ENCODE measurements at places on chromosomes 6 and 20.

DNA sequence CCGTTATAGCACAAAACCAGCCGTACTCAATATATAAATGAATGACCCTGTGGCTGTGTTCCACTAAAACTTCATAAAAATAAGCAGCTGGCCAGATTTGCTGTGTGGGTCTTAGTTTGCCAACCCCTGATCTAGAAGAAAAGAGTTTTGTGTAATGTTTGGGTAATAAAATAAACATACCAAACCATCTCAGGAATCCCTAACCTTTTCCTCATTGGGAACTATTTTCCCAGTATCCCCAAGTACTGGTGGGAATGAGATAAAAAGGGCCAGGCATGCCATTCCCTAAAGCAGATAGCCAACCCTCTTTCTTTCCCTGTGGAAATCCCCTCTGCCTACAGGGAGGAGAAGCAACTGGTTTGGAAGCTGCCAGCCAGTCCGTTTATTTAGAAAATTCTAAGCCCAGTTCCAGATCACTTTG, 169.1 kb upstream of the AKAP12 start:
- DNase-seq, result no peak

DNA sequence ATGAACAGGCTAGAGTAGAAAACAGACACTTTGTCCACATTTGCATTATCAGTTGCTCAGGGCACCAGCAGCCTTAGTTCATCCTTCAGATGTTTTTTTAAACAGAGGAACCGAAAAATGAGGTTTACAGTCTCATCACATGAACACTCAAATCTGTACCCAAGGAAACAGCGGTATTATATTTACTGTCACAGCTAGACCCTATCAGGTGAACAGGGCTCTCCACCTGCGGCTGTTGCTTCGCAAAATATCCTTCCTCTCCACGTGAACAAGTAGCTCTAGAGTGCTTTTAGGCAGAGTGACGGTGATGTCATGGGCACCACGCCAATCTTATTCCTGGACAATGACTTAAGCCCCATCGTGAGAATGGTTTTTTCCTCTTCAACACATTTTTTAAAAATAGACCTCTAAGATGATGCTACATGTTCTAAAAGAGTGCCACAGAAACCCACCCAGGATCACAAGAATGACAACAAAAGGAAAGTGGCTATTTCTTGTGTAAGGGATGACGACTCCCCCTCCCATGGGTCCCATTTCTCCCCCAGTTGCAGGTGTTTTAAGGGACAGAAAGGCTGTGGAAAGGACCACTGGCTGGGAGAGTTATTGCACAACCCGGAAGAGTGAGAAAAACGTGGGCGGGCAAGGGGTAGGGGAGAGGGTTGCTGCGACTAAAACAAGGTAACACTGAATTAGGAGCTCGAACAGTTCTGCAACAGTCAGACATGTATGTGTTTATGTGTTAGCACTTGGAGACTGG, 77.7 kb downstream of the EFHC1 start:
- no peak for DNase-seq

GRCh38 chr6:21263531-21264287, 329.8 kb upstream of the SOX4 start:
- peak; percentile 21 for DNase-seq

GRCh38 chr20:58851221-58851968, 693 bp upstream of the GNAS-AS1 start:
- no peak for DNase-seq

- DNase-seq, result no peak
Measured at GRCh38 chr6:137372532-137372931, 121.7 kb downstream of the OLIG3 start.

DNA sequence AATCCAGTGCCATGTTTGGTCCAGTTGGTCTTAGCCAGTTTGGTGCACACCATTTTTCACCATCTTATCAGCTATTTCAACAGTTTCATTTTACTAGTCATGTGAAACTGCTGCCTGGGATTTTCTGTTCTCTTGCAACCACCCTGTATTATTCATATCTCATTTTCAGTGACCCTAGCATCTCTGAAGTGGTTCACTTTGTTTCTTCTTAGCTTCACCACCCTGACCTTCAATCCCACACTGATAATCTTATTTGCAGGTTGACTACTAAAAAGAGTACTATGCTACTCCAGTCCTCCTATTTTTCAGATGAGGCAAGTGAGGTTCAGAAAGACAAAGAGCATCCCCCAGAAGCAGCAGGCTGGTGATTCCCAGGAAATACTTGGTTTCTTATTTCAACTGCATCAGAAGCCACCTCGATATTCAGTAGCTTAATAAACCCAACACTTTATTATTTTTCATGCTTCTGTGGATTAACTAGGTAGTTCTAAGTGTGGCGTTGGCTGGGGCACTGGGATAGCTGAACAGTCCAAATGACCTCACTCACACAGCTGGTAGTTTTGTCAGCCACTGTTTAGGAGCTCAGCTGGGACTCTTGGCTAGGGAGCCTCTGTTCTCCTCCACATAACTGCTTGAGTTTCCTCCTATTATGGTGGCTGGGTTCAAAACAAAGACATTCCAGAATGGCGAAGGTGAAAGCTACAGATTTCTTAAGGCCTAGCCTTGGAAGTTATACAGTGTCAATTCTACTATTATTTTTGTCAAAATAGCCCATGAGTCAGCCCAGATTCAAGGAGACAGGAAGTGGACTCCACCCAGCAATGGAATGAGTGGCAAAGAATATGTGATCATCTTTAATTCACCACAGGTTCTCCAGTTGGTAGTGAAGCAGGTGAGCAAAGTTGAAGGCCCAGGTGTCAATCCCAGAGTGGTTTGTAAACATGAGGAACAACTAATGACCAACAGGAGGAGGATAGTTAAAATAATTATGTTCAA, 40.6 kb downstream of the BPIFB4 start:
- no peak for DNase-seq

- no peak for DNase-seq
Measured at GRCh38 chr20:63854766-63855362, 6.4 kb upstream of the ABHD16B start.

DNA sequence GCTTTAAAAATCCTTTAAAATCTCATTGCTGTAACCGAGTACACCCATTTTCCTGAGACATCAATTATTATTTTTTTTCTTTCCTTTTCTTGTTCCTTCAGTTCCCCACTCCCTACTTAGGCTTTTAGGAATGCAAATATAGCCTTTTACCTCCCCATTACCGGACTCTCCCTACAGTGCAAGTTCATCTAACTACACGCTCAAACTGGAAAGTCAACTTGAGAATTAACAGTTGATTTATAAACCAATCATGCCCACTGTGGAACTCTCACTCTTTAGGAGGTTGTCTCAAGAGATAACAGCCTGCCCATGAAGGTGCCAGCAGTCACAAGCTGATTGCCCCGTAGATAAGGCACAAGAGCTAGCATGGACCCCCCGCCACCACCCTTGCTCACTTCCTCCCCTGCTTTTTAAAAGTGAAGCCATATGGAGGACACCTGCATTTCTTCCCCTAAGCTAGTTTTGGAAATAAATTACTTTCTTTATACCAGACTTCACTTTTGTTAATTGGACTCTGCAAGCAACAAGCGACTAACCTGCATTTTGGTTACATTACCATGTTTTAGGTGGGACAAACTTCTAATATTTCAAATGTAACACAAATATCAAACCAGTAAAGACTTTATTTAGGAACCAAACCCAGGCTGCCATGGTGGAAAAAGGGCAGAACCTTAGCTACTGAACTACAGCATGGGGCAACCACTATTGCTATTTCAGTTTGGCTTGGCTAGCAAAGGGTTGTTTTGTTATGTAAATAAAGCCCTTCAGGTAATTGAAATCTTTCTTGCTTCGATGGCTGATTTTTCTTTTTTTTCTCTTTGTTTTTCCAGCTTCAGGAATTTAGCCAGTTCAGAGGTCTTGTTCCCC, 34.9 kb downstream of the UBD start:
- no peak for DNase-seq

- no peak for DNase-seq
Measured at GRCh38 chr6:54846857-54847674, 495 bp downstream of the FAM83B start.

GRCh38 chr6:90375681-90376439, 79.2 kb upstream of the BACH2 start:
- DNase-seq, result peak; percentile 76

DNA sequence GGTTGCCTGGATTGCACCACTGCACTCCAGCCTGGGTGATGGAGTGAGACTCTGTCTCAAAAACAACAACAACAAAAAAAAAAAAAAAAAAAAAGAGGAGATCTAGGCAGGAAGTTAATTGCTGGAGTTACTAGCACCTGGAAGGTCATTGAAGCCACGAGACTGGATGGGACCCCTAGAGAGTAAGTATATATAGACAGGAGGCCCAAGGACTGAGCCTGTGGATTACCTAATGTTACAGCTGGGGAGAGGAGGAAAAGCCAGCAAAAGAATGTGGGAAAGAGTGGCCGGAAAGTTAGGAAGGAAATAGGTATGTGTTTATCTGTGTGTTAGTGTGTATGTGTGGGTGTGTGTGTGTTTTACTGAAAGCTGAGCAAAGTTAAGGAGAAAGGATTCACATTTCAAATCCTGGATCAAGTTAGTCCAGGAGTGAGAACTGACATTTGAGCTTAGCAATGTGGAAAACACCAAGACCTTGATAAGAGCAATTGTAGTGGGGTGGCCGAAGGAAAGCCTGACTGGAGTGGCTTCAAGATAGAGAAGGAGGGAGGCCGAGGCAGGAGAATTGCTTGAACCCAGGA, 38.4 kb downstream of the ANKRD6 start:
- no peak for DNase-seq

- DNase-seq, result no peak
Measured at GRCh38 chr6:142331601-142332000, 29.8 kb downstream of the ADGRG6 start.

DNA sequence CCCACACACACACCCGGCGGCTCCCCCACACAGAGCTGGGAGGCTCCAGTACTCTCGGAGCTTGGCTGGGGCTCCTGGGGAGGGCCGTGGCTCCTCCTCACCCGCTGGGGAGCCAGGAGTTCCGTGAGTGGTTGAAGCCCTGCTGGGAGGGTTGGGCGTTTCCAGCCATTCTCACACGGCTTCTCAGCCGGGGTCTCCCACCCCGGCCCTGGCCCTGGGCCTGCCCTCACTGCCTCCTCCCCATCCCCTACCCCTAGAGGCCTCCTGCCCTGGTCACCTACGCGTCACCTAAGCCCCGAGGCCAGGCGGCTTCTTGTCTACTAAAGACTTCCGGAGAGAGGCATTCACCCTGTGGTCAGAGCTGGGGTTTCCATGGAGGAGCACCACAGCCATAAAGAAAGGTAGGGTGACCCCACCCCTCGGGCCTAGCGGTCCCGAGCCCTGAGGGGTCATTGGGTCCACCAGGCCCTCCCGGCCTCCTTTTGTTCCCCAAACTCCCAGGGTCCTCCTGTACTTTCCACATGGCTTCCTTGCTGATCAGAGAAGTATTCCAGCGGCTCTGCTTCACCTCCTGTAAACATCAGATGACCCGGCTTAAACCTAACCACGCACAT, 99.3 kb downstream of the TTLL2 start:
- no peak for DNase-seq

DNA sequence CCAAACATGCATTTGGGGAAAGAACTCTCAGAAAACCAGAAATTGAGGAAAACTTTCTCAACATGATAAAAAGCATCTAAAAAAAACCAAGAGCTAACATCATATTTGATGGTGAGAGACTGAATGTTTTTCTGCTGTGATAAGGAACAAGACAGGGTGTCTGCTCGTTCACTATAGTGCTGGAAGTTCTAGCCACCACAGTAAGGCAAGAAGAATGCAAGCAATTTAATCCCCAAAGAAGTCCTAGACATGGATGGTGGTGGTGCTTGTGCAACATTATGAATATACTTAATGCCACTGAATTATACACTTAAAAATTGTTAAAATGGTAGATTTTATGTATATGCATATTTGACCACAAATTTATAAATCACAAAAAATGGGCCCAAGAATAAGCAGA, 53.4 kb downstream of the LYRM2 start:
- no peak for DNase-seq

- no peak for DNase-seq
Measured at GRCh38 chr6:115750292-115750691, 310.4 kb downstream of the FRK start.

GRCh38 chr6:33049323-33050013, 24.0 kb downstream of the HLA-DPA1 start:
- no peak for DNase-seq

DNA sequence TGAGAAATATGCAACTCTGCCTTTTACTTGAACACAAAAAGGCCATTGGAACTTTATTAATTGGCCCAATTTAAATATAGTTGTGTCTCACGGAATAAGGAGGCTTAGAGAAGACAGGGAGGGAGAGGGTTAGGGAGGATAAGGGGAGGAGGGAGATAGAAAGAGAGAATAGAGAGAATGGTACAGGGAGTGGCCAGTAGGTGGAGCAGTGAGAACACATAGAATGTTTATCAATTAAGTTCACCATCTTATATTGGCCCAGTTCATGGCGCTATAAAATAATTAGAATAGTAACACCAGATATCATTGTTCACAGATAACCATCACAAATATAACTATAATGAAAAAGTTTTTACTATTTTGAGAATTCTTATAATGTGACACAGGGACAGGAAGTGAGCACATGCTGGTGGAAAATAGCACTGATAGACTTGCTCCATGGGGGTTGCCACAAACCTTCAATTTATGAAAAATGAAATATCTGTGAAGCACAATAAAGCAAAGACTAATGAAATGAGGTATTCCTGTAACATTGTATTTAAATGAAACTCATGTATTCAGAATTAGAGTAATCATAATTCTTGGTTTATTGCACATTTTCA, 374.1 kb upstream of the MANEA start:
- DNase-seq, result peak; percentile 27

GRCh38 chr6:11869672-11870340, 91.2 kb upstream of the ADTRP start:
- peak; percentile 76 for DNase-seq

- DNase-seq, result no peak
Measured at GRCh38 chr6:29675561-29675960, 5.4 kb downstream of the ZFP57 start.

DNA sequence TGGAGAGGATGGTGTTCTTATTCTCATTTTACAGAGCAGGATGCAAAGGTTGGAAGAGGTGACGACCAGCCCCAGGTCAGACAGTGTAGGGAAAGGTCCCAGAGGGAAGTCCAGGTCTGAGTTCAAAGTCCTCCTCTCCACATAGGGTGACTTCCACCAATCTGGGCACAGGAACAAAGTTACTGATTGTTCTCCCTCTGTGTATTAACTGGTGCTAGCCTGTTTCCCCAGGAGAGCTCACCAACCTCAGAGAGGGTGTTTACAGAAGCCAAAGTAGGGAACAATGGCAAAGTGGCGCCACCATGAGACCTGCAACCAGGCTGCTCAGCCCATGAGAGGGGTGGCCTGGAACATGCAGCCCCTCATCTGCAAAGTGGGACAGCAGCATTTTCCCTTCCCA, 16.8 kb upstream of the SIRPB1 start:
- no peak for DNase-seq

DNA sequence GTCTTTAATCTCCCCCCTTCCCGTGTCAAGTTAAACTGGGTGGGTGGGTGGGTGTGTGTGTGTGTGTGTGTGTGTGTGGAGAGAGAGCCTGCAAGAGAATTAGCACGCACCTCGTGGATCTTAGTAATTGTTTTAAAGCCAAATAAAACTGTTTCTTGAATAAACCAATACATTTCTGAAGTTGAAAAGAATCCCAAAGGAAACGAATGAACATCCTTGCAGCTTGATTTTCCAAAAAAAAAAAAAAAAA, 381 bp upstream of the BICRAL start:
- no peak for DNase-seq

- no peak for DNase-seq
Measured at GRCh38 chr6:138440296-138440695, 36.3 kb downstream of the HEBP2 start.

Measured in fibroblast of skin of left quadriceps (primary cell).